ENCODE measurements at places on chromosomes 2 and 18.

DNA sequence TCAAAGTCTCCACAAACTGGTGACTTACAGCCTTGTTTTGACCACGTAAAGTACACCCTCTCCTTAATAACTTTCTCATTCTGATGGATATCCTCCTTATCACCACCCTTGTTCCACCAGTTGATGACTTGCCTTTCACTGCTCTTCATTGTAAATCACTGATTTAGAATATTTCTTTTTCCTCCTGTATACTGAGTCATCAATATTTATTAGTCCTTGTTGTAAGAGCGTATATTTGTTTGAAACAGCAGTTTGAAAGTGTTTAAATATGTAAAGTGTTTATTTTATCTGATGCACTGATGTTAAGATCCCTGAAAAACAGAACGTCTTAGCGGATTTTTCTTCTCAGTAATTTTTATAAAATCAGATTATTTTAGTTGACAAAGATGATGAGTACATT, 34.2 kb upstream of the DYSF start:
- no peak for DNase-seq

GRCh38 chr2:216350214-216350791, 22.0 kb downstream of the MARCHF4 start:
- DNase-seq = no peak

- no peak for DNase-seq
Measured at GRCh38 chr2:218471036-218471435, 52.1 kb downstream of the VIL1 start.

- no peak for DNase-seq
Measured at GRCh38 chr18:13007248-13007560, 16.0 kb downstream of the CEP192 start.

DNA sequence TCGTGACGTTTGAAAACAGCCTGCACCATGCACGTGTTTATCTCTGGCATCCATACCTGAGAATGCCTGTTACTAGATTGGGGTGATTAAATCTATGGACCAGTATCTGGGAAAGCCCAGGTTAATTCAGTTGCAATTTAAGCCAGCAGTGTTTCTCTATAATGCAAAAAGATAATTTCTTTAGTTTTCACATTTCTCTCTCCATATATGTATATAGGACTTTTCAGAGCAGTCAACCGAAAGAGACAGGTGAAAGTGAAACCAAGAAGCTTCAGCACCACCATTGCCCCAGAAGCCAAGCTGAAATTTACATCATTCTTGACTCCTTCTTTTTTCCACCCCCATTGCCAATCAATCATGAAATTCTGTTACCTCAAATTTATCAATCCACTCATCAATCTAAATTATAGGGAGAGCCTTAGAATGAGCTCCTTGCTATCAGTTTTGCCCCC, 2.7 kb upstream of the LRP2 start:
- DNase-seq = no peak

DNA sequence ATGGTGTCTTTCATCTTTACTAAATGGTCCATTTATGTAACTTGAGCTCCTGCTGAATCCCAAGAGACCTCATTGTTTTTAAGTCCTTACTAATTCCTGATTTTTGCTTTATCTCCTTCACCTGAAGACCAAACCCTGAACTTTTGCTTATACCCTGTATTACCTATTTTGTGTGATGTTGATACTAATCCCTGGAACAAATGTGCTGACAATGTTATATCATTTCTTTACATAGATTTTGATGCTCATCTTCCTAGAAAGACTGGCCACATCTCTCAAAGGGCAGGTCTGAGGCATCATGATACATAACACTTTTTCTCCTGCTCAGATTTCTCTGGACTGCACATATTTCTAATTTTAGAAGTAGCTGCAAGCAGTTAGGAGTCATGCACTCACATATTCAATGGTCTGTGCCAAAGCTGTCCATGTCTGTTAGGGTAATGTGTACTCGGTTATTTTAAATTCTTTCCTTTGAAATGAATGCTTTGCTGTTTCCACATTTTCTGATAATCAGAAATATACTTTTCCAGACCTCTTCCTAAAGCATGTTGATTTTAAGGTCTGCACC, 427.9 kb upstream of the HNRNPA3 start:
- DNase-seq = no peak

- DNase-seq = no peak
Measured at GRCh38 chr2:147646818-147647468, 197.9 kb upstream of the ACVR2A start.

- DNase-seq = no peak
Measured at GRCh38 chr2:114610677-114611076, 168.2 kb downstream of the DPP10 start.

- DNase-seq = no peak
Measured at GRCh38 chr18:79982736-79983135, 5.6 kb downstream of the TXNL4A start.

DNA sequence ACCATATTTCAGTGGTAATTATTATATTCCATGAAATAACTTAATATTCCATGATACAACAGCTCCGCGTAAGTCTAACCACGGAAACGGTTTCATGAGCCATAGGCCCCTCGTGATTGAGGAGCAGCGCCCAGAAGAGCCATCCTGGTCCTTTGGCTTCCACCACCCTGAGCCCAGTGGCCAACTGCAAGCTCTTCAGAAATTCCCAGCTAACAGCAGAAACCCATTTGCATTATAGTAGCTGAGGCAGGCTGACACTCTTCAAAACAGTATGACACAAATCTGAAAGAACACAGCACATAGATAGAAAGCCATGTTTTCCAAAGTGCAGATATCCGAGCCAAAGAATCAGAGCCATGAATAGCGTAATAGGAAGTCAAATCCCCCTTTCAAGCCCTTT, 120.9 kb upstream of the NFATC1 start:
- no peak for DNase-seq

DNA sequence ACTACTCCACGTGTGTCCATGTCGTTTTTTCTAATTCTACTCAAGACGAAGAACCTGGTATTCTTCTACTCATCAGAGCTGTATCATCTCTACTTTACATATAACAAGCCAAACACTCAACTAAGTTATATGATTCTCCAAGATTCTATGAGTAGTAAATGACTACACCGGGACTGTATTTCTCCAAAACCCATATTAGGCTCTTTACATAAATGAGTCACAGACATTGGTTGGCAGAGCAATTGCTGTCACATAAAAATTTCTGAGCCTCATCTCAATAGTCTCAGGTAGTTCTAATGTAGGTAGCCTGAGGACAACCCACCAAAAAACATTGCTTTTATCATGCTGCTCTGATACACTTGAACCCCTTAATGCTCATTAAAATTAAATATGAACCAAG, 1092.3 kb upstream of the NXPH2 start:
- no peak for DNase-seq
